Brain microvascular endothelial cell (primary cell): ENCODE measurements at places on chromosomes 16 and 17.

- DNase-seq = peak; percentile 32
Observed at GRCh38 chr17:32722733-32723132, 154.2 kb downstream of the MYO1D start.

DNA sequence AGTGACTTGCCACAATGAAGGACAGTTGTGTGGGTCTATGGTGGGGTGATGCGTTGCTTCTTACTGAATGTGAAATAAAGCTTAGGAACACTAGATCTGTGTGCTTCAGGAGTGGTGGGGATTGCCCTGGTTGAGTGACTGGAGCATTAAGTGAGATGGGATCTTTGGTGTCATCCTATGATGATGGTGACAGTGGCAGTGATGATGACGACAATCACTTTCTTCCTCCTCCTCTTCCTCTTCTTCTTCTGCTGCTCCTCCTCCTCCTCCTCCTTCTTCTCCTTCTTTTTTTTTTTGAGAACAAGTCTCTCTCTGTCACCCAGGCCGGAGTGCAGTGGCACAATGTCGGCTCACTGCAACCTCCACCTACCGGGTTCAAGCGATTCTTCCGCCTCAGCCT lies 396.8 kb downstream of the SEC14L1 start:
- no peak for DNase-seq

DNA sequence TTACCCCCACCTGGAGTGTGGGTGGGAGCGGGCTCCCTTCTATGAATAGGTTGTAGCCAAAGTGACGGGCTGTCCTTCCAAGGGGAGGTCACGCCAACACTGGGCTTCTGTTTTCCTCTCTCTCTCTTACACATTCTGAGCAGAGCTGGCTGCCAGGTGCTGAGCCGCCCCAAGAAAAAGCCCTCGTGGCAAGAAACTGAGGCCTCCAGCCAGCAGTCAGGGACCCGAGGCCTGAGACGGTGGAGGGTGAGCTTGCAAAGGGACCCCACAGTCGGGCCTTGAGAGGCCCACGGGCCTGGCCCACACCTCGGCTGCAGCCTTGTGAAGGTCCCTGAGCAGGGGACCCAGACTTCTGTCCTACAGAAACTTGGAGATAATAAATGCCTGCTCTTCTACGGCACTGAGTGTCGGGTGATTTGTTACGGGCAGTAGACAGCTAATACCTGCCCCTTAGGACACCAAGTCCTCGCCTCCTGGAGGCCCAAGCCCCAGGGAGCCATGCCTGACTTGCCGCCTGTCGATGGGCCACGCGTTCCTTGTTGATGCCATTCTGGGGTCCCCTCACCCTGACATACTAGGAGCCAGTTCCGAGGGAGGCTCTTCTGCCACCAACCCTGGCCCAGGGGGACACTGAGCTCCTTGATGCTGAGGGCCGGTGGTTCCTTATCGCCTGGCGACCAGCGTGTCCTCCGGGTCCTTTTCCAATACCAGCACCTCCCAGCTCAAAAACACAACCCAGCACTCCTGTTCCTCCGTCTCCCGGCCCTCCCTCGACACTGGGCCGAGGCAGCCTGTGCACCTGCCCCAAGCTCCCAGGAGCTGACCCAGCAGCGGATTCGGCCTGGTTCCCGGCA lies 26.1 kb downstream of the SLC25A10 start:
- DNase-seq = no peak

GRCh38 chr16:53080345-53081031 lies 25.7 kb downstream of the CHD9 start:
- DNase-seq = peak; percentile 83

- DNase-seq = no peak
Observed at GRCh38 chr16:87698241-87698640, 67.5 kb downstream of the KLHDC4 start.

DNA sequence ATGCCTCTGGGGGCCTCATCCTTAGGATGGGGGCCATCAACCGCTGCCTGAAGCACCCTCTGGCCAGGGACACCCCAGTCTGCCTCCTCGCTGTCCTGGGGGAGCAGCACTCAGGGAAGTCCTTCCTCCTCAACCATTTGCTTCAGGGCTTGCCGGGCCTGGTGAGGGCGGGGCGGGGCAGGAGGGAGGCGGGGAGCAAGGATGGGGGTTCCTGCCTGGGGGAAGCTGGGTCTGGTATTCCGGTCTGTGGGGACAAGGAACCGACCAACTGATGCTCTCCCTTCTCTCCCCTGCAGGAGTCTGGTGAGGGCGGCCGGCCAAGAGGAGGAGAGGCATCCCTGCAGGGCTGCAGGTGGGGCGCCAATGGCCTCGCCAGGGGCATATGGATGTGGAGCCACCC lies 2.0 kb downstream of the RNF112 start:
- no peak for DNase-seq

- DNase-seq = no peak
Observed at GRCh38 chr17:81191646-81192045, 25.6 kb upstream of the AATK start.

GRCh38 chr16:11217651-11218603 lies 38.1 kb downstream of the SOCS1 start:
- no peak for DNase-seq

- no peak for DNase-seq
Observed at GRCh38 chr16:57127037-57127763, 34.8 kb downstream of the CPNE2 start.

- DNase-seq = no peak
Observed at GRCh38 chr17:80990921-80991644, 558 bp upstream of the CHMP6 start.

DNA sequence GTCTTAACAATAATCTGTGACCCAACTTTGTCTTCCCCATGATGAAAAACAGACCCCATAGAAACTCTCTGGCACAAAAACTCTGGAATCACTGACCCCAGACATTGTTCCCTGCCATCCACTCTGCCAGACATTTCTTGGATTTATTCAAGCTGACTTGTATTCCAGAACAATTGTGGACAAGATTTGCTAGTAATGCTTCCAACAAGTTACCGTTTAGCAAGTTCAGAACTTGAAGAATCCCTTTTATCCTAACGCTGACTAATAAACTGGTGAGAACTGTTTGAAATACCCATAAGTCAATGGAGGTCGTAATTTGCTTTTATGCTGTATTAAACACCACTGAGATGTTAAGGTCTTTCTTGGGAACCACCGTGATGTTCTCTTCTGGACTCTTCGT lies 10.5 kb downstream of the HSBP1 start:
- DNase-seq = no peak

GRCh38 chr17:77254951-77255825 lies 114.4 kb downstream of the SEC14L1 start:
- DNase-seq = peak; percentile 77

DNA sequence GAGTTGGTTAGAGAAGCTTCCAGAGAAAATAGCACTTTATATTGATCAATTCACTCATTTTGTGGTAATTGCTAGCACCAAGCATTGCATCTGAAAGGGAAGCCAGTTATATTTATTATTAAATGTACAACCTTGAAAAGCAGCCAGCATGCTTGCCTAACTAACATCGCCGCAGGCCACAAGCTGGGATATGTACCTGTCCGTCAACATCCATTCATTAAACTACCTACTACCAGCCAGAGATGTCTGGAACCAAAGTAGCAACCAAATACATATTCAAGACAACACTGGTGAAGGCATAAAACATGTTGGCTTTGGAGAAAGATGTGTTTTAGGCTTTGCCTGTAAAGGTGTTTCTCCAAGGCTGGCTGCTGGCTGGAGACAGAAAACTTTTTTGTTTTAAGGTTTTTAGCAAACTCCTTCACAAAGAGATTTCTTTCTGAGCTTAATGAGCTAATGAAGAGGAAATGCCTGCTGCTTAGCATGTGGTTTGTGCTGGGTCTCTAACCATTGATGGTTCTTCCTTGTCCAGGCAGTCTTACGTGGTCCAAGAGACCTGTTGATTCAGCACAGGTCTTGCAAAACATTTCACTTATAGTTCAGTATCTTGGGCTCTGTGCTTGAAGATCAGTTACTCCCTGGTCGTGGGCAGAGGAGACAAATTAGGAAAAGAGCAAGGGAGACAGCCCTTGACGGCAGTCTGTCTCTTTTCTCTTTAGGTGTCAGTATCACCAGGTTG lies 3.1 kb downstream of the ITPRIPL2 start:
- no peak for DNase-seq

GRCh38 chr16:87964049-87964659 lies 12.9 kb downstream of the BANP start:
- no peak for DNase-seq

GRCh38 chr17:65154770-65155589 lies 17.8 kb downstream of the RGS9 start:
- no peak for DNase-seq

DNA sequence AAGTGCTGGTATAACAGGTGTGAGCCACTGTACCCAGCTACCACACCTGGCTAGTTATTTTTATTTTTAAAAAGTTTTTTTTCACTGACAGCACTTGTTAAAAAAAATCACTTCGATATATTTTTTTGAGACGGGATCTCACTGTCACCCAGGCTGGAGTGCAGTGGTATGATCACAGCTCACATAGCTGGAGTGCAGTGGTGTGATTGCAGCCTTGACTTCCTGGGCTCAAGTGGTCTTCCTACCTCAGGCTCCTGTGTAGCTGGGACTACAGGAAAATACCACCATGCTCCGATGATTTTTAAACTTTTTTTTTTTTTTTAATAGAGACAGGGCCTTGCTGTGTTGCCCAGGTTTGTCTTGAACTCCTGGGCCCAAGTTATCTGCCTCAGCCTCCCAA lies 12.9 kb downstream of the NBR1 start:
- DNase-seq = no peak

- DNase-seq = peak; percentile 93
Observed at GRCh38 chr17:82791532-82791931, 39.7 kb downstream of the TBCD start.

- peak; percentile 82 for DNase-seq
Observed at GRCh38 chr16:88773812-88774291, 11.2 kb downstream of the PIEZO1 start.

GRCh38 chr16:30697264-30698138 lies 1.5 kb upstream of the SRCAP start:
- no peak for DNase-seq

DNA sequence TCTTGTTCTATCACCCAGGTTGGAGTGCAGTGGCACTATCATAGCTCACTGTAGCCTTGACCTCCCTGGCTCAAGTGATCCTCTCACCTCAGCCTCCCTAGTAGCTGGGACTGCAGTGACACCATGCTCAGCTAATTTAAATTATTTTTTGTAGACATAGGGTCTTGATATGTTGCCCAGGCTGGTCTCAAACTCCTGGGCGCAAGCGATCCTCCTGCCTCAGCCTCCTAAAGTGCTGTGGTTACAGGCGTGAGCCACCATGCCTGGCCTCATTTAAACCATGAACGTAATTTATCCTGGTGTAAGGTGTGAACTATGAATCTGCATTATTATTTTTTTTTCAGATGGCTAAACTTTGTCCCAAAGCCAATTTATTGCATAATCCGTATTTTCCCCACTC lies 37.3 kb downstream of the LAT start:
- no peak for DNase-seq

GRCh38 chr17:56284482-56284881 lies 131.2 kb downstream of the ANKFN1 start:
- no peak for DNase-seq
